ENCODE measurements at places on chromosomes 13 and 19.

DNA sequence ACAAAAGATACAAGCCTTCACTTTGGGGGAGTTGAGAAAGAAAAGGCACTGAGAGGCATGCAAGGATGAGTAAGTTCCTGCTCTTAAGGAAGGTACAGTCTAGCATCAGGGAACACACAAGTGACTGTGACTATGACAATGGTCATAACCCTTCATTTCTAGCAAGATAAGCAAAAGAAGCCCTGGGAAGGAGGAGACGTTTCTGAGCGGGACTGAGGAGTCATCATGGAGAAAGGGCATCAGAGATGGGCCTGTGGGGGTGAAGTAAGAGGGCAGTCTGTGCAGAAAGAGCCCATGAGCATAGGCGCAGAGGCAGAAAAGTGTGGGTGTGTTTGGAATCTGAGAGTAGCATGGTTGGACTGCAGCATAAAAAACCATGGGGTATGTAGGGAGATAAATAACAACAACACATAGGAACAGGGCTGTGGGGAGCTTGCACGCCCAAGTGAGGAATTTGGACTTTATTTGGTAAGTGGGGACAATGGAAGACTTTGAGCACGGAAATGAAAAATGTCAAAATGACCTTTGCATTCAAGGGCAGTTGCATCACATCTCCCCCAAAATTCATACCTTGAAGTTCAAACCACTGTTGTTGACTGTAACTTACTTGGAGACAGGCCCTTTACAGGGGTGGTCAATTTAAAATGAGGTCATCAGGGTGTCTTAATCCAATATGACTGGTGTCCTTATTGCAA, 86.7 kb downstream of the MBNL2 start:
- no peak for DNase-seq

- no peak for DNase-seq
These were observed 29.1 kb downstream of the ATP12A start for GRCh38 chr13:24709186-24709913.

DNA sequence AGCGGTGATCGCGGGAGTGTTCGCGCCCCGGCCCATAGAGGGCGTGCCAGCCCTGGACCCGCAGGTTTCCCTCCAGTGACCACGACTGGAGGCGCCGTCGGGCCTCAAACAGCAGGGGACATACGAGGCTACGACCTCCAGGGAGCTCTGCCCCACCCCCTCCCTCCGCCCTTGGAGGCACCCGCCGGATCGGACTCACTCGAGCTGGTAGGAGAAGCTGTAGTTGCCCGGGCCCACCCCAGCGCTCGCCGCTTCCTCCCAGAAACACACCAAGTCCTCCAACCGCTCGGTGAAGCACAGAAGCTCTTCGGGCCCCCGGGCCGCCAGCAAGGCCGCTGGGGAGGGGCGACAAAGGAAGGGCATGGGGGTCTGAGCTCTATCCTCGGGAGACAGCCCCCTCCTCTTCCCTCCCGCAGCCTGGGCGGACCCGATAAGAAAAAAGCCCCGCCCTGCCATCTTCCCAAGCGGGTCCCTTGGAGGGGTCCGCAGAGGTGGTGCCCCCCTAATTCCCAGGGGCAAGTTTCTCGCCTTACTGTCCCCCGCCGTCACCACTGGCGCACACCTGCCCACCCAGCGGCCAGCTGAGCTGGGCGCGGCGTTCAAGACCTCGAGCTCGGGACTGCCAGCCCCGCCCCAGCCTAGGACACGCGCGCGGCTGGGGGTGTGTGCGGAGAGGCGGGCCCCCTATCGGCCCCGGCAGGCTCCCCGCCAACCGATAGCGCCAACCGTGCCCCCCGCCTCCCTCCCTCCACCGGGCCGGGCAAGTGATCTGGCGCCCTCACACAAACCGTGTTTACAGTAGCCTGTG, 1.0 kb downstream of the EPOR start:
- DNase-seq = no peak

DNA sequence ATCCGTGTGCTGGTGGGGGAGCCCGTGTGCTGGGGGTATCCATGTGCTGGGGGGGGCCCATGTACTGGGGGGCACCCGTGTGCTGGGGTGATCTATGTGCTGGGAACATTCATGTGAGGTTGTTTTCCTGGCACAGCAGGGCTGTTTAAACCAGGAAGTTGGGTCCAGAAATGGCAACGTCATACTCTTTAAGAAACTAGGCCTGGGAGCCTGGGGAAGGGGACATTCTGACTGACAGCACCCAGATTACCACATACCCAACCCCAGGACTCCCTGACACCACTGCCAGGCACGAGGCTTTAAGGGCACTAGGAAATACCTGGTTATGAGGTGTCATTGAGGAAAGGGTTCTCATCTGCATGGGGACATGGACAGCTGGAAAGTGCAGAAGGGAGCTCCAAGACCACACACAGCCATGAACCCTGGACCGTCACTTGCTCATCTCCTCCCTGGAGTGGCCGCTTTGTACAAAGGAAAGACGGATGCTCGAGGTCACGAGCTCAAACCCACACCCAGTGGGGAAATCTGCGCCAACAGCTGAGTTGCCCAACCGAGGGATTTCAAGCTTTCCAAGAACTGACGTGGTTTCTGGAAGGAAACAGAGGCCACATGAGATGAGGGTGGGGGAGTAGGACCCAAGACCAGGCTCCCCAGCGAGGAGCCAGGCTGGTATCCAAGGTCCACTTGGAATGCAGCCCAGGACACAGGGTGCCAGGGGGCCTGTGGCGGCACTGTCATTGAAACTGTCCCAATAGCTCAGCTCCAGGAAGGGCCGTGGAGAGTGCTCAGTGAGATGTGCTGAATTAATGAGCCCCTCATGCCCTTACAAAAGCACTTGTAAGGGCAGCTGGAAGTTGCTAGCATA, 40.9 kb downstream of the RAB20 start:
- DNase-seq = no peak

- DNase-seq = no peak
These were observed 24.5 kb downstream of the PPP5C start for GRCh38 chr19:46371371-46371901.

GRCh38 chr13:39317291-39317690, 279.0 kb downstream of the NHLRC3 start:
- DNase-seq = no peak

DNA sequence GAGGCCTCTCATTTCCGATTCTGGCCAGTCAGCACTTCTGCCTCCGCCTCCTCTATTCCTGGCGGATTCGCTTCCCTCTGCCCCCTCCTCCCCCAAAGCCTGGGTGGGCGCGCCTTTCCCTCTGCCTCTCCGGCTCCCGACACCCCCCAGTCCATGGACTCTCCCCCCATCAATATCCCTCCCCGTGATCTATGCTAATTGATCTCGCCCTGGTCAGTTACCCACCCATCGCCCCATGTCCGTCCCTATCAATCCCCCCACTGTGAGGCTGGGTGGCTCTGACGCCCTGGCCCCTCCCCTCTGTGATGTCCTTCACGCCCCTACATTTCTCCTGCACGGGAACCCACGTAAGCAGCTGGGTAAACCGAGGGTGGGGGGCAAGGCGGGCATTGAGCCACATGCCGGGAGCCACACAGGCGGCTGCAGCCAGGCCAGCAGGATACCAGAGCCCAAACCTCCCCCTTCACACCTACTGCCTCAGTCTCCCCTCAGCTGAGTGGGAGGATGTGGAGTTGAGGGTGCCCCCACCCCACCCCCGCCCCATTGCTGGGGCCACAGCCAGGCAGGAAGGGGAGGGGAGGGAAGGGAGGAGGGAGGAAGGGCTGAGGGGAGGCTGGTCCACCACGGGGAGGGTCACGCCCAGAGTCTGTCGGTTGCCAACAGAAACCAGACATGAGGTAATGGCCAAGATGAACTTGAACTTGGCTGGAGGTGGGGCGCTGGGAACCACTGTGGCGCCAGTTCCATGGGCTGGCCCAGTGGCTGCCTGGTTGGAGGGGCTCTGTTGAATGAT, 21.0 kb downstream of the SMIM24 start:
- no peak for DNase-seq

- DNase-seq = peak; percentile 46
These were observed 68.6 kb upstream of the KL start for GRCh38 chr13:32947411-32948276.

- no peak for DNase-seq
These were observed 11.1 kb upstream of the OLFM4 start for GRCh38 chr13:53017433-53017970.

DNA sequence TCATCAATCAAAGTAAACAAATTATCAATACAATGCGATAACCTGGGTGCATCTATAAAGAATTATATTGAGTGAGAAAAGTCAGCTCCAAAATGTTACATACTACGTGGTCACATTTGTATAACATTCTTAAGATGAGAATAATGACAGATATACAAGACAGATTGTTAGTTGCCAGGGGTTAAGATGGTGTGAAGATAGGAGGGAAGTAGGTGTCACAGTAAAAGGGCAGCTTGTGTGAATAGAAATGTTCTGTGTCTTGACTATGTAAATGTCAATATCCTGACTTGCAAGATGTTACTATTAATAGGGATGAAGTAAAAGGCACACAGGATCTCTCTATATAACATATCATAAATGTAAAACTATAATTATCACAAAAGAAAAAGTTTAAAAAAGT, 611.2 kb upstream of the SPRY2 start:
- no peak for DNase-seq

- DNase-seq = no peak
These were observed 204.7 kb downstream of the SHISA2 start for GRCh38 chr13:25847145-25847544.

- no peak for DNase-seq
These were observed 39.5 kb downstream of the CERS4 start for GRCh38 chr19:8248348-8249328.

- DNase-seq = no peak
These were observed 1.1 kb downstream of the ARHGAP35 start for GRCh38 chr19:46861691-46862502.

- no peak for DNase-seq
These were observed 131.1 kb upstream of the HTR2A start for GRCh38 chr13:47027780-47028437.

All from NCI-H1417 treated with DMSO at 0.1 percent for 48 hours (cell line).